GM12878 (cell line): ENCODE measurements at places on chromosomes 3 and 15.

DNA sequence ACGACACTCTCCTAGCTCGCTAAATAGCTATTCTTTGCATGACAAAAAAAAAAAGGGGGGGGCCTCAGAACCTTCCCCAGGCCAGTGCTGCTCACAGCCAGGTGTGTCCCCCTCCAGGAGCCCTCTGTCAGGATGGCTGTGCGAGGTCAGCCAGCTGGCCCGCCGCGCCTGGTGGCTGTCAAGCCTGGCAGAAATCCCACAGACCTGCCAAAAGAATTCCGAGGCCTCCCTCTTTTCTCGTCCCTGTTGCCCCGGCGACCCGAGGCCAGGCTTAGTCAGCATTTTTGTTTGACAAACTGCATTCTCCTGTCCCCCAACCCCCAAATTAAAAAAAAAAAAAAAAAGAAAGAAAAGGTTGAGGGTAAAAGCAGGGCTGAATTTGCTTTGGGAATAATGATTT is 61.9 kb downstream of the TM4SF4 start:
- no peak for DNase-seq

- no peak for DNase-seq
Measured at GRCh38 chr15:76347482-76348055, 11.0 kb downstream of the ISL2 start.

GRCh38 chr3:101574388-101575112 is 570 bp downstream of the PCNP start:
- peak; percentile 2 for DNase-seq

GRCh38 chr3:11244121-11244677 is 28.0 kb upstream of the ATG7 start:
- no peak for DNase-seq

GRCh38 chr3:14398797-14399106 is 3.7 kb upstream of the SLC6A6 start:
- DNase-seq, result no peak

DNA sequence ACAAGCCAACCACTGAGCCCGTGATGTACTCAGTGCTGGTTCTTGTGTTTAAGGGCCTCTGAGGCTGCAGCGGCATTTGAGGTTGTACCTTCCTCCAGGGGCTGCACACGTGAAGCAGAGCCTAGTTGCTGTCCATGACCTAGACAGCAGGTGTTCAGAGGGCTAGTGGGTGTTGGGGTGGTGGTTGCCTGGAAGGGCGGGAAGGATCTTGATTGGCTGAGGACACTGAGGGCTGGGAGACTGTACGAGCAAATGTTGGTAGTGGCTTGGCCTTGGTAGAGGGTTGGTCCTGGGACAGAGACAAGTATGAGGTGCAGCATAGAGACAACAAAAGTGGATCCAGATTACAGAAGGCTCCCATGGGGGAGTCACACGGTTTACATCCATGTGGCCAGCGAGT is 17.0 kb upstream of the HES1 start:
- no peak for DNase-seq

DNA sequence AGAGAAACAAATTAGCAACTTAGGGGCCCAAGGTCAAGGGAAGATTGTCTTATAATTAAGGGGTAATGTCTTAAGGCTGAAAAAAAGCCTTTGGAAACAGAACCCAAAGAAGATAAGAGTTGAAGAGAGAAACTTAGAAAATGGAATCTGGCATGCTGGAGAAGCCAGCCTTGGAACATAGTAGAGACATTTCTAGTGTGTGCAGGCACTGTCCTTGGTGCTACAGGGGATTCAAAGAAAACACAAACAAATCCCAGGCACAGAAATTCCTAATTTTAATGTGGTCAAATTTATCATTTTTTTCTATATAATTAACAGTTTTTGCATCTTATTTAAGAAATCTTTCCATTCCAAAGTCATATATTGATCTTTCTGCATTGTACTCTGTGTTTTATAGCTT is 89.4 kb downstream of the NR1D2 start:
- DNase-seq, result no peak

DNA sequence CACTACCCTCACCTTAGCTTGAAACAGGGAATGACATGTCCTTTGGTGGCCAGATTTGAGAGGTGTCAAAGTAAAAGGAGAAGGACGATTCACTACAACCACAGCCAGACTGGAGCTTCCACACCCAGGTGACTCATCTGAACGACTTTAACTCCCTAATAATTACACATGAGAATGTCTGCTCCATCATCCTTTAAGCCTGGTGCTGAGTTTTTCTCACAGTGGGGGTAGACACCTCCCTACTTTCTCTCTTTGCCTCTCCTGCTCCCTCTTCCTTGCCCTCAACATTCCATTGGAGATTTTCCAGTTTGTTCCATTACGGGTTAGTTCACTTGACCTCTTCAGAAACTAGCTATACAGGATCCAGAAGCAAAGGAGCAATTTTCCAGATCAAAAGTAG is 154.3 kb upstream of the BHLHE40 start:
- no peak for DNase-seq
